Stimulated activated CD4-positive, alpha-beta T cell treated with anti-CD3 and anti-CD28 coated beads, Interleukin-2, amount 100 ng/mL, for 24 hours (primary cell): ENCODE measurements at places on chromosomes 2 and 18.

DNA sequence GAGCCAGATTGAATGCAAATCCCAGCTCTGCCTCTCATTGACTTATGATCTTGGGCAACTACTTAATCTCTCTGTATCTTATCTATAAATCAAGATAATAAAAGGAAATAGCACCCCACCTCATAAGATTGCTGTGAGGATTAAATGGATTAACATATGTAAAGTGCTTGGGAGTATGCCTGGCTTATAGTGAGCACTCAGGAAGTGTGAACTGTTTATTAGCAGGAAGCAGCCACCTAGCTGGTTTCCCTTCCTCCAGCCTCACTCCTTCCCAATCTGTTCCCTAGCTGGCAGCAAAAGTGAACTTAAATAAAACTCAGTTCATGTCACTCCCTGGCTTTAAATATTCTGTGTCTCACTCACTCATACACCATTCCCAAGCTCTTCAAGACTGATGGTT is 526.6 kb upstream of the PKDCC start:
- no peak for DNase-seq

DNA sequence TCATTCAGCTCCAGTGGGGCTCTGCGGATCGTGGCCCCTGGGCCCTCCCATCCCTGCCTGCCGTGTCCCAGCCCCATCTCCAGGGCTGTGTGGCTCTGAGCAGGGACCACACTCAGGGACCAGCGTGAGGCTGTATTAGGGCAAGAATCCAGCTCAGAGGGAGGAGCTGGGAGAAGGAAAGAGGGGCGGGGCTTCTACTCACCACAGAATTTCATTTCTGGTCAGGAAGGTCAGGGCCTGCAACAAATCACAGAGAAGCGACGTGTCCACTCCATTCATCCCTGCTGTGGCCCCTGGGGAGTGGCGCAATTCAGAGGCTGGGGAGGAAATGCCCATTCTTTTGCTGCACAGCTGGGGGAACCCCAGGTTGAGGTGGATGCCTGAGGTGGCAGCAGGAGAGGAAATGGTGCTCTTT is 828 bp downstream of the CIB4 start:
- no peak for DNase-seq

DNA sequence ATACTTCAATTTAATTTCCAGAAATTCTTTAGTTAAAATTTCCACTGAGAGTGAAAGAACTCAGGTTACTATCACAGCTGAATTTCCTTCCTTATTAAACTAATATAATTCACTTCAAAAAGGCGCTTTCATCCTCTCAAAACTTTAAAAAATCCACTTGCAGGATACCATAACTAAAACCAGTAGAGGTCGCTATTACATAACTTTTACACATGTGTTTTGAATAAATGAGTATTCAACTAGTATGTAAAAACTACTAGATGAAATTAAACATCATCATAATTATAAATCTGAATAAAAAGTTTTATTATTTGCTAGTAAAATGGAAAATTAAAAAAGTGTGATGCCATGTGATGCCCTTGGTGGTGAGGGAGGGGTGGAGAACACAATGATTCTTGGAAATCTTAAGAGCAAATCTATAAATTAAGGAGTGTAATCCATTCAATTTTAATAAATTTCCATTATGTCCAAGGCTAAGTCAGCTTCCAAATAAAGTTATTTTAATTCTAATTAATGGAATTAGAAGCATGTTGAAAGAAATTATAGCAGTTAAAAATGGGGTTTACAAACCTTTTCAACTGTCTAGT is 61.4 kb downstream of the SOS1 start:
- no peak for DNase-seq

- DNase-seq: no peak
These were observed 107.3 kb upstream of the MYCN start for GRCh38 chr2:15832849-15833680.

DNA sequence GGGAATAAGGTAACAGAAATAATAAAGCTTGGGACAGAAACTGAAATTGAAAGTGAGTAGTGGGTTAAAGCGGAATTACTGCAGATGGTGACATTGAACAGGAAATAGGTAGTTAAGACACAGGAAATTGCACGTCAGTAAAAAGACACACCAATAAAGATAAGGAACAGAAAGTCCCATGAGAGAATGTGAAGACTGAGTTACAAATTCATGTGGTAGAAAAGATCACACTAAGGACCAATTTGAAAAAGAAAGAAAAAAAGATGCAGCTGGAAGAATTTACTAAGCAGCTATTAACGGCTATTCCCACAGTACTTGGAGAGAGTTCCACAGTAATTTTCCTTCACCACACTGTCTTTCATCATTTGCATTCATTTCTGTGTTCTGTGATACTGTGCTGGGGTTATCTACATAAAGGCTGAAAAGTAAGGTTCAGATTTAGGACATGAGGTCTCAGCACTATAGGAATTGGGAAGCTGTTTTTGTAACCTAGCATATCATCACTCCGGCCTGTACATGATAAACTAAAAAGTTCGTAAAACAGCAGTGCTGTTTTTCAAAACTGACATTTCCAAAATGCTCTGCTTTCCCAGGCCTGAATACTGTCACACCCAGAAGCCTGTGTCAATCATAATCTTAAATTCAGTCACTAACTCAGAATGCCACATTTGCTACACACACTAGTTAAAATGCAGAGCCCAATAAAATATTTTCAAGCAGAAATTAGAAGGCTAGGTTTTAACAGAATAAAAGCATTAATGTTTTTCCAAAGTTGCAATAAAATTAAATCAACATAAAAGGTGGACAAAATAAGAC is 42.9 kb downstream of the SRBD1 start:
- DNase-seq: no peak

GRCh38 chr2:51710222-51710621 is 678.3 kb upstream of the NRXN1 start:
- DNase-seq: no peak
